Esophagus squamous epithelium (tissue), 5 donors: ENCODE measurements at places on chromosomes 5 and 9.

DNA sequence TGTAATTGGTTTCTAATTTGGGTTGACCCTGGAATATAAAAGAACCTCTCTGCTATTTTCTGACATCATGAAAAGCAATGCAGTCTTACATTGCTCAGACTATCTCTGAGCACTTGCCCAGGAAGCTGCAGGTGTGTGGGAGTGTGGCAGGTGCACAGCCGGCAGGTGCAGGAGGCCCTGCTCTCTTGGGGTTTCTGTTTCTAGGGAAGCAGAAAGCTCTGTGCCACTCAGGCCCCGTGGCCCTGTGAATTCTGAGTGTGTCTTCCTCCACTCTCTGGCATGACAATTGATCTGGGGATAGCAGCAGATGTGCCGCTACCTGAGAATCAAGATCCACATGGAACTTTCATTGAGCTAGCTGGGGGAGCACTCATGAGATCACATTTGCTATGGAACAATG lies 45.7 kb upstream of the IRX2 start:
- no peak for DNase-seq

DNA sequence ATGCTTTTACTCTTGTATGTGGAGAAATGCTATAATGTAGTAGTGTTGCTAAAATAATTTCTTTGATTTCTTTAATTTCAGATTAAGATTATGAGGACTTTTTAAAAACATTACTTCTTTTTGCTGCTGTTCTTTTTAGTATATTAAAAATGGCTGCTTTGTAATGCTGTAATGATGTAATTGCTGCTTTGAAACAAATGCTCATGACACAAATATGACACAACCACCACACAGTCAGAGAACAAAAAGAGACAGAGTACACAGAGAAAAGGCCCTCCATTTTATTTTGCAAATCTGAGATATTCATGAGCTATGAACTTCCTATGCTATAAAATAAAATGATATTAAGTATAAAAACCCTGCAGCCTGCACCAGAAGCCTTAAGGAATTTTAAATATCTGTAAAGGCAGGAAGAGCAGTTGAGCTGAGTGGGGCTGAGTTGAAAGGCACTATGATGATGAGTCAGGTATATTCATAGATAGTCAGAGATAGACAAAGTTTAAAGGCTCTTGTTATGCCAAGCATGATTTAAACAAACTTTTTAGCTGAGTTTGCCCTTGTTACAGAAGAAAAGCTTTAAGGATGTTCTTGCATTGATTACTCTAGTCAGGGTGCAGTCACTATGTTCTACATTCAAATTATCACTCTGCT lies 5.1 kb upstream of the POU5F2 start:
- DNase-seq, result no peak

DNA sequence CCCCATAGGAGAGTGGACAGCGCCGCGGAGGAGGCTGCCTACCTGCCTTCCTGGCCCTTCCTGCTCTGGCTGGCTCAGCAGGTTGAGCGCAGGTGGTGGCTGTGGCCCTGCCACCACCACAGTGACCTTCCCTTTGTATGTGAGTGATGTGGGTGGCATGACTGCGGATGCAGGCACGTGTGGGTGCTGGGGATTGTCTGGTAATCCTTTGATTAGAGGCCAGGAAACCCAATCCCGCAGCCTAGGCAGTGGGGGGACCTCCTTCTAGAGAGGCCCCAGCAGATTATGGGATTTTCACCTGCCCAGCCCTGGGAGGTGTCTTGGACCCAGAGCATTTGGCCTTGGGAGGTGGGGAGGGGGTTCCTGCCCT lies 16.5 kb downstream of the RXRA start:
- DNase-seq, result no peak

DNA sequence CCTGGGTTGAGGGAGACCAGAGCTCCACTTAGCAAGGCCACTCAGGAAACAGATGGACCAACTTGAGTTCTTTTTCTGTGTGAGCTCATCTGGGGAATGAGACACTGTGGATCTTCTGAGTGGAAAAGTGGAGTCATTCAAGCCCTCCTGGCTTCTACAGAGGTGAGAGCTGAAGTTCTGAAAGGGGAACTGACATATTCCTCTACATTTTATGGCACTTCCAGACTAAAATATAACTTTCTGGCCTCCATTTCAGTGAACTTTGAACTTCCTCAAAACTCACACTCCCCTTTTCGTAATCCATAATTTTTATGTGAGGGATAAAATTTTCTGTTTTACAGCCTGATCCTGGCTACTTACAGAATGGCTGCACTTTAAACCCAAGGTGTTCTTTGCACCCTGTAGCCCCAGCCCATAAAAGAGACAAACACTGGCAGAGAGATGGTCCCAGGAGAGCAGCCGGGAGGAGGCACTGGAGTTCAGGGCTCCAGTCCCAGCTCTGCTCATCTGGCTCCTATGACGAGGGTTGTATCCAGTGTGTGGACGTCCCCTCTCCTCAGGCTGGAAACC lies 10.8 kb downstream of the SPAAR start:
- no peak for DNase-seq

DNA sequence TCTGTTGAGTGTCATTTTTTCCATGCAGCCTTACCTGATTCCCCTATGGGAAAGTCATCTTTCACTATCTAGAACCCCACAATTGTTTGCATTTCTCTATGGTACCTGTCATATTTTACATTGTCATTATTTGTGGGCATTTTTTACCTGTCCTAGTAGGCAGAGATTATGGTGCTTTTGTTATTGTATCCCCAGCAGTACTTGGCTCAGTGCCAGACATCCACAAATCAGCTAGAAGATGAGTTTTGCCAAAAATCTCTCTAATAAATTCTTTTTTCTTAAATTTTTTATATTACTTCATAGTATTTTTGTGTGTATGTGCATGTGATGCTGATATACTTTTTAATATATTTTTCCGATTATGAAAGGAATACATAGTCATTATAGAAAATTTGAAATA lies 13.2 kb downstream of the GARNL3 start:
- no peak for DNase-seq

GRCh38 chr9:108994695-108995094 lies 18.6 kb downstream of the CTNNAL1 start:
- no peak for DNase-seq

DNA sequence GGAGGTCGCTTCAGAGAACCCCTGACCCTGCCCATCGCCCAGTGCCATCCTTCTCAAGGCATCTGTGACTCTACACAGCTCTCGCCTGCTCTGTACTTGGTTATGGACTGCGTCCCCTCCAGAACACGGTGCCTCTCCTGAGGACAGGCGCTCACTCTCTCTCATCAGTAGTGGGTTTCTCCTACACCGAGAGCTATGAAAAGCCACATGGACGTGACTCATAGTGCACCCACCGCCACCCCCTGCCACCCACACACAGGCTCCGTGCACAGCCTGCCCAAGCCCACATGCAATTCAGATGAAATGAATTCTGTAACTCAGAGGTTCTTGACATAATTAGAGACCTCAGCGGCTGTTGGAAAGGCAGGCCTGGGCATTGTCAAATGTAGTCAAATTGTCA lies 13.9 kb downstream of the GTF3C5 start:
- DNase-seq, result no peak

DNA sequence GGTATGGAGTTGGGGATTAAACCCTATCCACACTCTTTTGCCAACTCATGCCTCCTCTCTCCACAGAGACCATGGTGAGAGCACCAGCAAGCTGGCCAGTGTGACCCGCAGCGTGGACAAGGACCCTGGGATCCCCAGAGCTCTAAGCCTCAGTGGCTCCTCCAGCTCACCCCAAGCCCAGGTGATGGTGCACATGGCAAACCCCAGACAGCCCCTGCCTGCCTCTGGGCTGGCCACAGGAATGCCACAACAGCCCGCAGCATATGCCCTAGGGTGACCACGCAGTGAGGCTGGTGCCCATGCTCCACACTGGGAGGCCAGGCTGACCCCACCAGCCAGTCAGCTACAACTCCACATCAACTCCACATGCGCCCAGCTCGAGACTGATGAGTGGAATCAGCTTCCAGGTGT lies 11.5 kb upstream of the CARD19 start:
- DNase-seq, result no peak

DNA sequence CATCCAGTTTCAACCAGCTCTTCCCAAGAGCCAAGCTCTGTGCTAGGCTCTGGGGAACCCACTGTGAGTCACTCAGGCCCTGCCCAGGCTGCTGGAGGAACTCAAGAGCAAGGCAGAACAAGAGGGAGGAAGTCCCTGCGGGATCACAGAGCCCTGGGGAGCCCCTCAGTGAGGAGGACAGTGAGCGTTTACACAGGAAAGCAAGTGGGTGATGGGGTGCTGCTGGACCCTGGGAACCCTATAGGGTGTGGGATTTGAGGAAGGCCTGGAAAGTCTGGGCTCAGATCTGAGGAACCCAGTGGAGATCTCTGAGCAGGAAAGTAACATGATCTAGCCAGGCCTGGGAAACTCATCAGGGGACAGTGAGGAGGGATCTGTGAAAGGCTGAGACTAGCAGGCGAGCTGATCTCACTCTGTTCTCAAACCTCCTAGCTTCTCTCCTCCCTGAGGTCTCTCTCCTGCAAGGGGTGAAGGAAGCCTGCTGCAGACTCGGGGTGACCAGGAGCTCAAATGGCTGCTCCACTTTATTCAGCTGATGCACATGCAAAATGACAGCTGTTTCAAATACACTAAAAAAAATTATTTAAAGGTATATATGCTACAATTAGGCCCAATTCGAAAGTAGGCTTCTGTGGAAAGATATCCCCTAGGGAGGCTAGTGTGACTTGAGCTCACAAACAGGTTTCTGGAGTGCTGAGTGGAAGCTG lies 70.0 kb downstream of the SHB start:
- DNase-seq, result no peak

- no peak for DNase-seq
Measured at GRCh38 chr9:107216329-107216728, 66.8 kb upstream of the RAD23B start.

GRCh38 chr9:36486329-36486932 lies 86.3 kb upstream of the MELK start:
- DNase-seq, result no peak

- no peak for DNase-seq
Measured at GRCh38 chr9:117245175-117245829, 169.6 kb downstream of the ASTN2 start.

DNA sequence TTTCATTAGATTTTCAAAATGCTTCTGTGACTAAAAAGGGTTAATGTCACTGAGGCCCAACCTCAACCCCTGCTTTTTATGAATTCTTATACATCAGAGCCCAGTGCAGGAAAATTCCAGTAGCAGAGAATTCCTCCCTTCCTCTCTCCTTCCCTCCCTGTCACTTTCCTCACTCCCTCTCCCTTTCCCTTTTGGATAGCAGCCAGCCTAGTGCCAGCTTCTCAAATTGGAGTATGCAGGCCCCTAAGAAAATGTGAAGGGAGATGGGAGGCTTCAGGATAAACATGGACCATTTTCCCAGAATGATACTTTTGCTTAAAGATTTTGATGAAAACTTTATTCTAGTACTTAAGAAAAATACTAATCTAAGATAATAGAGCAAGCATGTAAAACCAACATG lies 507.4 kb downstream of the KDM4C start:
- DNase-seq, result no peak

DNA sequence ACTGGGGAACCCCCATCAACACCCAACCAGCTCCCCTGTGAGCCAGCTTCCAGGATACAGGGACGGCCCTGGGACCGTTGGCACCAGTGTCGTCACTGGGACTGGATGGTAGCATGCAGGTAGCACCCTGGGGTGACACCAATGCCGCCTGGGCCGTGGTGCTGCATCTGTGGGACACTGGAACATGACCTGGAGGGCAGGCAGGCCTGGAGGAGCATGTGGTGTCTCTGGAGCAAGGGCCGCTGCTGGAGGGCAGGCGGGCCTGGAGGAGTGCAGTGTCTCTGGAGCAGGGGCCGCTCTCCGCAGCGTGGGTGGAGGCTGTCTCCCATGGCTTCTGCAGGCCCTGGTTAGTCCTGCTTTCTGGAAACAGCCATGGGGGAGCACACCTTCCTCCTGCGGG lies 13.1 kb downstream of the LPCAT1 start:
- no peak for DNase-seq

DNA sequence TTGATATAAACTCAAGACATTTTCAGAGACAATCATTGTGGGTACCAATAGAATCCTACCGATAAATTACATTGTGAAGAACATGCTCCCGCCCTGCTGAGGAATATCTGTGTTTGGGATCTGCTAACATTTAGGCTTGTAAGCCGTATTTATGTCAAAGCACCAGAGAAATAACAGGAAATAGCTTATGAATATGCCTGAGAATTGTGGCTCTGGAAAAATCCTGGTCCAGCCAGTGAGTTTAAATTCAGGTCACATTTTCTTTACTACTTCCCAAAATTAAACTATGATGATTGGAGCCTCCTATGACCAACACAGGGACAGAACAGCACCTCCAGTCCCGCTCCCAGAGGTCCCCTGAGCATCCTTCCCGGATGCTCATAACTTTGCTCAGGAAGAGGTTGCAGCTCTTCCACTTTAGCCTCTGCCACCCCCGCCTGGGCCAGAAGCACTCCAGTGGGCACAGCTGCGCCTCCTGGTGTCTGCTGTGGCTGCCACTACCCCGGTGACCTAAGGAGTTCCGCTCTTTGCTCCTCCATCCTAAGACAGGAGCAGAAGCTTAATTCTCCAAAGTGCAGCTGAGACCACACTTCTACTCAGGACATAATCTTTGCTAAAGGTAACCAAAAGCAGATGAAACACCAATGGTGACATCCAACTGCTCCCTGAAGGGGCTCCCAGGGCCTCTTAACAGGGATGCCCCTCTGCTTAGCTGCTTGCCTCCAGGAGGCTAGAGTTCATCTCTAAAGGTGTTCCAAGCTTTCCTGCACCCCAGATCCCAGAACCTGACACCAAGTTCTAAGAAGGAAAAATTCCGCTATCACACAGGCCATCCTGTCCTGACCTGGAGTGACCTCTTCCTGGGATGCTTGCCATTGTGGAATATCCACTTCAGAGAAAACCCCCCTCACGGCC lies 58.8 kb downstream of the SLC1A1 start:
- DNase-seq, result no peak

GRCh38 chr5:141935538-141935937 lies 11.9 kb downstream of the DELE1 start:
- no peak for DNase-seq

DNA sequence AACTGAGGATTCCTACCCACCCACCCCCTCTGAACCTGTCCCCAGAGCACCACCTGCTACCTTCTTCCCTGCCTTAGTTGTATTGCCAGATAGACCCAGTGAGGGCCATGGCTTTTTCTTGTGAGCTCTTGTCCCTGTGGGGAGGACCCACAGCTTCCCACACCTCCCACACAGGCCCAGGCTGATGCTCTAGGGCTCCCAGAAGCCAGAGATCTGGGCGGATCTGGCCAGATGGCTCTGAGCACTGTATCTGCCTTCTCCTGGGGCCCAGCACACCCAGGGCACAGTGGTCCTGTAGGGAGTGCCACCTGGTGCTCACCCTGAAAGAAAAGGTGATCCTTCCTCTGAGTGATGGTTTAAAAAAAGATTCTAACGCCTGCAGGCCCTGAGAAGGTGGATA lies 131.7 kb downstream of the DAB2IP start:
- no peak for DNase-seq
